Eye (tissue), 1 donor: ENCODE measurements at places on chromosomes 6 and 20.

- DNase-seq: no peak
Observed at GRCh38 chr20:8079976-8080375, 52.1 kb upstream of the PLCB1 start.

- no peak for DNase-seq
Observed at GRCh38 chr6:38498805-38499445, 140.8 kb downstream of the BTBD9 start.

DNA sequence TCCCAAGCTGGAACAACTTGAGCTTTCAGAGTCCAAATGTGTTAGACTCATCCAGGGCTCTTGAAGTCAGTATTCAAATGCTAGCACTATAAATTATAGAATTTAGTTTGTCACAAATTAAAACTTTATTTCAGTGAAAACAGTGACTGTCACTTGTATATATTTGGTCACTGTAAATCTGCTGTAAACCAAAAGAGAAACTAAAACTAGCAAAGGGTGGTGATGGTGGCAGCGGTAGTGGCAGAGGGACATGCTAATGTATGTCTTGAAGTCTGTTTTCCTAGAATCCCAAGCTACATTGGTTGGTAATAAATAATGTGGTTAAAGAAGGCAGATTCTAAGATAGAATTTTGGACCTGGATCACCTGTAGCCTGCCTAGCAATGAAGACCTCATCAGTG is 140.4 kb upstream of the CENPW start:
- DNase-seq: no peak

- peak; percentile 92 for DNase-seq
Observed at GRCh38 chr6:19691465-19692167, 145.6 kb upstream of the ID4 start.

DNA sequence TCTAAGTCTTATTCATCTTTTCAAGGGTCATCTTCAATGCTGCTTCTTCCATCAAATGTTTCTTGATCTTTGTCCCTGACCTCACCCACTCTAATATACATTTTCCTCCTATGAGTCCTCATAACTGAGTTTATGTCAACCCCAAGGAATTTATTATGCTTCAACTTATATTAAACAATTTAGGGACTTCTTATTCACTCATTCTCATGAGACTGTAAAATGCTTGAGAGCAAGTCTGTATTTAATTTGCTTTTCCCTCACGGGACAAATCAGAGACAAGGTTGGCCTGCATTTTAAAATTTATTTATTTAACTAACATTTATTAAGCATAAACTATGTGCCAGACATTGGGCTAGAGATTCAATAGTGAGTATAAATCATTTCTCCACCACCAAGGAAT is 312.0 kb upstream of the NT5E start:
- DNase-seq: no peak

DNA sequence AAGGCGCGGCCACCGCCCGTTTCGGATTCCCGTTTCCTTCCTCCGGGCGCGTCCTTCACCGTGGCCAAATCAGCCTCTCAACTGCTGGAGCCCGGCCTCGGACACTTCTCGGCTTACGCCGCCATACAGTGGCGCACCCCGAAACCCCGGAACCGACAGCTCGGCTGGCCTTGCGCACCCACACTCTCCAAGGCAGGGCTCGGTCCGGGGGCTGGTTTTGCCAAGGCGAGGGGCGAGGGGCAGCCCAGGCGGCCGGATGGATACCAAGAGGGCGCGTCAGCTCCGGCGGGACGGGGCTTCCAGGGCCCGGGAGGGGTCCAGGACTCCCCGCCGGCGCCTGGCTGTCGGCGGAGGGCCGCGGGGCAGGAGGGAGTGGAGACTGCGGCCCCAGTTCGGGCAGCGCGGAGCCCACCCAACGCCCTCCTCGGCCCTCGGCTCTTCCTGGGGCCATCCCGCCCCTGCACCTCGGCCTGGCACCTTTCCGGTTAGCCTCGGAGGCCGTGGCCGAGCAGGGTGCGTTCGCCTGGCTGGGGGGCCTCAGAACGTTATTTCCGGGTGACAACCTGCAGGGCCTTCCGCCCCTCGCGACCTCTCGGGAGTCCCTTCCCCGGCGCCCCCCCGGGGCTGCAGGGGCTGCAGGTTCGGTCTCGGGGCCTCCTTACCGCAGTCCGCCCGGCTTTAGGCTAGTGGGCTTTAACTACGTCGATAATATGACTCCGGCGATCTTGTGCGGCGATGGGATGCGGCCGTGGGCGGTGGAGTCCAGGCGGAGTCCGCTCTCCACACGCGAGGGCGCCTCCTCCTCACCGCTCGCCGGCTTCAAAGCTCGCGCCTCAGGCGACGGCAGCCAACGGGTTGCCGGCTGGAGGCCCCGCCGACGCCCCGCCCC is 697 bp upstream of the CEP43 start:
- peak; percentile 53 for DNase-seq

GRCh38 chr6:107423474-107423990 is 35.8 kb downstream of the PDSS2 start:
- DNase-seq: no peak

- DNase-seq: no peak
Observed at GRCh38 chr6:7484666-7485065, 56.8 kb upstream of the DSP start.

DNA sequence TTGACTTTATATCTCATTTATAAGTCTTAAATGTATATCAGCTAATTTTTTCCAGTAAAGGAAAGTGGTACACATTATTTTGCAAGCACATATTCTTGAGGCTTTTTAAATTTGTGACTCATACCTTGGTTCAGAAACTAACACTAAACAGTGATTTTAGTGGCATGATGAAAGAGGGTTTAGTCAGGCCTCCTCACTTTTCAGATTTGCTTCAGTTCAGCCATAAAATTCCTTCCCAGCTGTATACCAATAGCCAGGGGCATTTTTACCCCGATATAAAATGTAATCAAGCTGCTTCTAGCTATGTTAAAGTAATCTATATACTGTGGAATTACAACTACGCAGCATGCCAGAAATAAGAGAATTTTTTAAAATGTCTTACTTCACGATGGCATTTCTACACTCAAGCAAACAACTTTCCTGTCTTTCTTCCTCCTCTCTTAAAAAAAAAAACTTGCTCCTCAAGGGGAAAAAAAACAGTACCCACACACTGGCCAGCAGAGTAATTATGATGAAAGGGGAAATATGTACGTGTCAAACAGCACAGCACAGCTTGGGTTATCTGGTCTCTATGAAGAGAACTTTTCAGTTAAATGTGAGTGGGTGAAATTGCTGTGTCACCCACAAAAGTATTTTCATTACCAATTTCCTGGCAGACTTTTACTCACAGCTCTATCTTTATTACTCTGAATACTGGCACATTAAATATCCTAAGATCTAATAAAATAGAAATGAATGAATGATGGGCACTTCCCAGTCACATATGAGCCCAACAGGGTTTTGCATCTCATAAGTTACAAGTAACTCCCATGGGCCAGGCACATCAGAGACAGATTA is 244.8 kb upstream of the TENT5A start:
- DNase-seq: no peak

GRCh38 chr6:108801366-108801765 is 46.9 kb upstream of the ARMC2 start:
- DNase-seq: no peak

GRCh38 chr20:38125157-38126056 is 39.7 kb downstream of the TGM2 start:
- DNase-seq: peak; percentile 55

GRCh38 chr6:107704347-107705013 is 119.6 kb downstream of the SCML4 start:
- DNase-seq: peak; percentile 87

DNA sequence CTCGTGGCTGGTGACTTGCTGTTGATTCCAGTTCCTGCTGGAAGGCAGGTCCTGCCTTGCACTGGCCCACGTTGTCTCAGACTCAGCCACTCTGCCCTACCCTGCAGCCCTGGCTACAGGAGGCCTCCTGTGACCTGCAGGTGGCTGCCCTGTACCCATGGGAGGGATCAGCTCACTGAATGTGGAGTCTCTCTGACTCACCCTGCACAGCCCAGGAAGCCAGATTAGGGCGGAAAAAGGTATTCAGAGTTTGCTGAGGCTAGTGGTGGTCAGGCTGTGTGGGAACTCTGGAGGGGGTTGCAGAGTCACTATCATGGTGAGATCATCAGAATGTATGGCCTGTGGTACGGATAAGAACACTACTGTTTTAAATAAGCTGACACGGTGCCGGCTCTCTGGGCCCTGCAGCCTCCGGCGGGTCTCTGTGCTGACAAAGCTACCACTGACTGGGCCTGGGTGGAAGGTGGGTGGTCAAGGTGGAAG is 24.7 kb upstream of the PYGB start:
- peak; percentile 35 for DNase-seq

DNA sequence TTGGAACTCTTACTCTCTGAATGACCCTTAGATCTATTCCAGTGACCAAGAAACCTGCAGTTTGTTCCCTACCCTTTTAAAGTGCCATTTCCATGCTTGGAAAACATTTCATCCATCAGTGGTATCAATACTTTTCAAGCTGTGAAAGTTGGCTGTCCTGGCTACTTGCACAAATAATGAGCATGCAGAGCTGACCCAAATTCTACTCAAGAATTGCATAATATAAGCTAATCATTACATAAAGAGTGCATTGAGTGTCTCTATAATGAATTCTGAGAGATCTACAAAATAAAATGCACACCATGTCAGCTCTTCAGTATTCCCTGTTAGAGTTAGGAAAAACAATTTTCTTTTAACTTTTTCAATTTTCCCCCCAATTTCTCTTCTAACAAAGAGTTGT is 181.3 kb upstream of the HS3ST5 start:
- no peak for DNase-seq

GRCh38 chr6:15389765-15390723 is 144.2 kb downstream of the JARID2 start:
- peak; percentile 93 for DNase-seq

GRCh38 chr6:68994521-68994920 is 359.4 kb downstream of the ADGRB3 start:
- DNase-seq: peak; percentile 10

- DNase-seq: peak; percentile 93
Observed at GRCh38 chr6:26205625-26206574, 118.7 kb downstream of the HFE start.

GRCh38 chr20:58097429-58097828 is 131.0 kb downstream of the ANKRD60 start:
- DNase-seq: no peak

- no peak for DNase-seq
Observed at GRCh38 chr20:25541676-25542075, 43.7 kb downstream of the NINL start.

GRCh38 chr6:6843057-6843627 is 254.6 kb downstream of the LY86 start:
- no peak for DNase-seq

DNA sequence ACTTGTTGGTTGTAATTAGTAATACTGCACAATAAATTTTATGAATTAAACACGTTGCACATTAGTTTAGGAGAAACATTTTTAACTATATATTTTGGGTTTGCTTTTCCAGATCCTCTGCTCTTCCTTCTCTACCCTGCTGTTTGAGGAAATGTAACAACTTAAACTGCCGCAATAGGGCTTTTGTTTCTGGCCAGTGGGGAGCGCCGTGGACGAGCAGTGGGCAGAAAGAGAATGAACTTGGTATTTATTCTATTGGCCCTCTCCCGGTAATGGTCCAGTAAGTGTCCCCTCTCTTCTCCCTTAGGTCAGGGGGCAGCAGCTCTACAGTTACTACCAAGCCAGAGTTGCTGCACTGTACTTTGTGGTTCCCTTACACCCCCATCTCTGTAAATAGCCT is 35.2 kb upstream of the EPHA7 start:
- no peak for DNase-seq

DNA sequence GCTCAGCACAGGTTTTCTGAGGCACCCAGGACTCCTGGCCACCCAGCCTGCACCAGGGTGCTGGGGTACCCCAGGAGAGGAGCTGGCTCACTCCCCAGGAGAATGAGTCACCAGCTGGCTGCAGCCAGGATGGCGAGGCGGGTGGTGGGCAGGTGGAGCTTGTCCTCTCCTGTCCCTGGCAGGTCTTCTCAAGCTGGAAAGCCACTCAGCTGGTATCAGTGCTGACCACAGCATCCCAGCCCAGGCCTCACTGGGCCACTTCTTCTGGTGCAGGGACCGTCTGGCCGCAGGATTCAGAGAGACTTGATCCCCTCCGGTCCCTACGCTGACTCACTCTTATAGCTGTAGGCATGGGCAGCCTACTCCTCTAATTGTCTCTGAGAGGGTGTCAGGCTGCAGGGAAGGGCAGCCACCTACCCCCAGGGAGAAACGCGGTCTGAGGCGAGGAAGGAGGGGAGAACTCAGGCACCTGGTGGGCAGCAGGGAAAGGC is 22.2 kb downstream of the TFEB start:
- no peak for DNase-seq

DNA sequence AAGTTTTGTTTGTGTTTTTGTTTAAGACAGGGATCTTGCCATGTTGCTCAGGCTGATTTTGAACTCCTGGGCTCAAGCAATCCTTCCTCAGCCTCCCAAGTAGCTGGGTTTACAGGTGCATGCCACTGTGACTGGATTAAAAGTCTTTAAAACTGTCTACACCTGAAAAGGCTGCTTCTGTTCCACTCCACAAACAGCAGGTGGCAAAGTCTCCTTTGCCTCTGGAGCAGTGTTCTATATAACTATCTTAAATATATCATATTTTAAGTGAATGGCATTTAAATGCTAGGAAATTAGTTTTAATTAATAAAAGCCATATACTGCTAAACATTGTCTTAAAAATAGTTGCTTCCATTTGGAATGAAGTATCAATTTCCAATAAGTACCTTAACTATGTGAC is 89.2 kb upstream of the BCLAF1 start:
- no peak for DNase-seq

DNA sequence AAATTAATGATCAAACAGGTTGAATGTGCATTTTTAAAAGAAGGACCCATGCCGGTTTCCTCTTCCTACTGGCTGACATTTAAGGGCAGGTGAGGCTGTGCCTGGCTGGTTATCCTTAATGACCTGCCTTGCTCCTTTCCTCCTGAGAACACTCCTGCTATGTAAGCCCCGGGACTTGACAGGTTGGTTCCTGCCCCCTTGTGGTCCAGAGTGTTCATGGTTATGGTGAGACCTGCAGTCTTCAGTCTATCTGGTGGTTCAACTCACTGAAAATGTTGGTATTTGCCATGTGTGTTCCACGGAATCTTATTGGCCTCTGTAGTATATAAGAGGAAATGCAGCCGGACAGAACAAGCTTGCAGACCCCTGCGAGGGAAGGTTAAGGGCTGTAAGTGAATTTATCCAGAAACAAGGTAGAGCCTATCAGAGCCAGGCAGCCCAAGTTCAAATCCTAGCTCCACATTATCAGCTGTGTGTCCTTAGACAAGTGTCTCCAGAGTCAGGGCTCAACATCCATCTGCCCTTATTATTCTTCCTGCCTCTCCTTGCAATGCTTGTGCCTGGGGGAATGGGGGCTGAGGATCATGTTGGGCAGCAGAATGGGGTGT is 5.2 kb upstream of the BPIFA3 start:
- DNase-seq: peak; percentile 64

- no peak for DNase-seq
Observed at GRCh38 chr6:33901822-33902456, 98.1 kb upstream of the MLN start.

- DNase-seq: no peak
Observed at GRCh38 chr6:8234321-8234720, 132.0 kb upstream of the EEF1E1 start.
